ENCODE measurements at places on chromosomes 13 and 19.

- no peak for DNase-seq
These were observed 110.4 kb upstream of the TSC22D1 start for GRCh38 chr13:44686531-44686934.

DNA sequence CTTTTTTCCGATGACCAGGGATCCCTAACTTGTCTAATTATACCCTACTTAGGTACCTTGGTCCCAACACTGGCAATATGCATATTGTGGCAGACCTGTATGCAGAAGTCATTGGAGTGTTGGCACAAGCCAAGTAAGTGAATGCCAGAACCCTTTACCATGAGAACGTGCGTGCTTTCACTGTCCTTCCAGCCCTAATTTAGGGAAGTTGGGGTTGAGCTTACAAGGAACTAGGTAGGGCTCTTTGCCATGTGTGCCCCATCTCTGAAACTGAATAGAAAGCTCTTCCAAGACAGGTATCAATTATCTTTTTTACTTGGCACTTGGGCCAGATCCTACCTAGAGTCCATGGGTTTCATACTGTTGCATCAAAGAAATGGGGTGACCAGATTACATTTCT, 93.2 kb downstream of the FRY start:
- DNase-seq = no peak

DNA sequence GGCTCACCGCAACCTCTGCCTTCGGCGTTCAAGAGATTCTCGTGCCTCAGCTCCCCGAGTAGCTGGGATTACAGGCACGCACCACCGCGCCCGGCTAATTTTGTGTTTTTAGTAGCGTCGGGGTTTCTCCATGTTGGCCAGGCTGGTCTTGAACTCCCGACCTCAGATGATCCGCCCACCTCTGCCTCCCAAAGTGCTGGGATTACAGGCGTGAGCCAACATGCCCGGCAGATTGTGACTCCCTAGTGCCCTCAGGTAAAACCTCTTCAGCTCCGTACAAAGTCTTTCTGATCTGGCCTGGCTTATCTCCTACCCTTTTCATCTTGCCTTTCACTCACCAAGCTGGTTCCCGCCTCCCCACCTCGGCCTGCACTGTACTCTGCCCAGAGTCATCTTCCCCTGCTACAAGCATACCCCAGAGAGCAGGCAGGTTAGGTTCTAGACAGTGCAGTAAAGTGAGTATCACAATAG, 15.0 kb downstream of the BICRA start:
- DNase-seq = no peak

DNA sequence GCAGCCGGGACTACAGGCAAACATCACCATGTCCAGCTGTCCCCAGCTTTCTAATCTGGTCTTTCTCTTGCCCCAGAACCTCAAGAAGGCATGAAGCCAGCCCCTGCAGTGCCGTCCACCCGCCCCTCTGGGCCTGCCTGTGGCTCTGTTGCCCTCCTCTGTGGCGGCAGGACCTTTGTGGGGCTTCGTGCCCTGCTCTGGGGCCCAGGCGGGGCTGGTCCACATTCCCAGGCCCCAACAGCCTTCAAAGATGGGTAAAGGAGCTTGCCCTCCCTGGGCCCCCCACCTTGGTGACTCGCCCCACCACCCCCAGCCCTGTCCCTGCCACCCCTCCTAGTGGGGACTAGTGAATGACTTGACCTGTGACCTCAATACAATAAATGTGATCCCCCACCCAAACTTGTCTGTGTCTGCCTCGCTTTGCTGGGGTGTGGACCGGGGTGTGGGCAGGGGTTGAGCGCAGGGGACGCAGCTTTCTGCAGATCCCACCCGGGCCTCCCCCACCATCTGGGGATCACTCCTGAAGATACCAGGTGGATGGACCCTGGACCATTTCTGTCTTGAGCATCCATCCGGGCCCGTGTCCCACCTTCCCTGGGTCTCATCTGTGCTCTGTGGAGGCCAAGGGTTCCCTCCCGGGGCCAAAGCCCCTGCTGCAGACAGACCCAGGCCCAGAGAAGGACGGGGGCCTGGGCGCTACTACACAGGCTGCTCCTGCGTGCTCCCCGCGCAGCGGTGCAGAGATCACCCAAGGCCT, 15.3 kb downstream of the PRKCSH start:
- DNase-seq = no peak

DNA sequence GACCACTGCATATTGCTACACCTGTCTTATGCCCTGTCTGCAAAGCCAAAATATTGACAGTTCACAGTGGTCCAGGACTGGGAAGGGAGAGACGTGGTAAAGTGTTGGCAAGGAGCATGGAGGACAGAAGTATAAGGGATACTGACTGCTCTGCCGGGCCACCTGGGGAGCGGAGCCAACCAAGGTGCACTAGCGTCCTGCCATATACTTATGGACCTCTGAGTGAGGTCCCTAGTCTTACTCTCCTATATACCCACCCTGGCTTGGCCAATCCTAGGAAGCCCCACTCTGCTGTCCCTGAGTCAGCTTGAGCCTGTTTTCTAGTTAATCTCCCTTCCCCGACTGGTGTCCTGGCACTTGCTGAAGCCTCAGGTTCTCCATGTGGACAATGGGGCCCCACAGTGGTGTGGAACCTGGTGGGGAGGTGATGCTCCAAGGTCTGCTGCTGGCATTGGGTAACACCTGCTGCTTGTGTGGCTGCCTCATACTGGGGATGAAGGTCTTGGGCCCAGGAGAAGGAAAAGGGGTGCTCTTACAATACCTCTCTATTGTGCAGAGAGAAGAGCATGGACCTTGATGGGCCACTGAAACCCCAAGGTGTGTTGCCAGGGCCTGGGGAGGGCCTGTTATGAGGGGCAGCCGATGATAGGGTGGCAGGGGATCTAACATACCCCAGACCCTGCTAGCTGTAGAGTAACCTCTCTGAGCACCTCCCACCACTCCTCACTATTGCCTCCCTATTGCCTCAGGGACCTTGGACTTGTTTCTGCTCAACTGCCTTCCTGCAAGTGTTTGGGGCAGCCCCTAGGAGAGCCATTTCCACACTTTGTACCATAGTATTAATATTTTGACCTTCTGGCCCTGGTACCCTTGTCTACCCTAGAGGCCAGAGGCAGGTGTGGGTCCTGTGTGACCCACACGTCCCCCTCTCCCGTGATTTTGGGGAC, 6.7 kb upstream of the TRIM28 start:
- no peak for DNase-seq

DNA sequence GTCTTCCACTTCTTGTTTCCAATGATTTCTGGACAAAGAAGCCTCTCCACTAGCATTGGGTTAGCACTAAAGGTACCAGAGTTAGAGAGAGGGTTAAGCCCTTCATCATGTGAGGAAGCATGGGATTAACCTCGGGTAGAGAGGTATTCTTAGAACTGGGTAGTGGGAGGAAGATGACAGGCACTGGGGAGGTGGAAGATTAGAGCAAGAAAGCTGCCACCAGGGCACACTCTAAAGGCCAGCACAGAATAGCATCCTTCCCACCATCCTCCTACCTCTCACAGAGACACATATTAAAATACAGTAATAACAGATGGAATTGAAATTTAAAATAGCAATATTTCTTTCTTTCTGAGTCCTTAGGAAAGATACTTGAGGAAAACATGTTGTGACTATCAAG, 84.5 kb upstream of the PCDH20 start:
- DNase-seq = no peak

DNA sequence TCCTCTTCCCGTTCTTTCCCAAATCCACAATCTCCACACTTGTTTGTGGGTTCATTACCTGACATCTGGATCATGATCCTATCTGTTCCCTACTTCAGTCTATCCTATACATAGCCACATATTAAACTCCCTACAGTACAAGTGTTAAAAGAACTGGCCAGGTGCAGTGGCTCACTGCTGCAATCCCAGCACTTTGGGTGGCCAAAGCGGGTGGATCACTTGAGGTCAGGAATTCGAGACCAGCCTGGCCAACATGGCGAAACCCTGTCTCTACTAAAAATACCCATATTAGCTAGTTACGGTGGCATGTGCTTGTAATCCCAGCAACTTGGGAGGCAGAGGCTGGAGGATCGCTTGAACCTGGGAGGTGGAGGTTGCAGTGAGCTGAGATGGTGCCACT, 88.3 kb downstream of the TM9SF2 start:
- no peak for DNase-seq

DNA sequence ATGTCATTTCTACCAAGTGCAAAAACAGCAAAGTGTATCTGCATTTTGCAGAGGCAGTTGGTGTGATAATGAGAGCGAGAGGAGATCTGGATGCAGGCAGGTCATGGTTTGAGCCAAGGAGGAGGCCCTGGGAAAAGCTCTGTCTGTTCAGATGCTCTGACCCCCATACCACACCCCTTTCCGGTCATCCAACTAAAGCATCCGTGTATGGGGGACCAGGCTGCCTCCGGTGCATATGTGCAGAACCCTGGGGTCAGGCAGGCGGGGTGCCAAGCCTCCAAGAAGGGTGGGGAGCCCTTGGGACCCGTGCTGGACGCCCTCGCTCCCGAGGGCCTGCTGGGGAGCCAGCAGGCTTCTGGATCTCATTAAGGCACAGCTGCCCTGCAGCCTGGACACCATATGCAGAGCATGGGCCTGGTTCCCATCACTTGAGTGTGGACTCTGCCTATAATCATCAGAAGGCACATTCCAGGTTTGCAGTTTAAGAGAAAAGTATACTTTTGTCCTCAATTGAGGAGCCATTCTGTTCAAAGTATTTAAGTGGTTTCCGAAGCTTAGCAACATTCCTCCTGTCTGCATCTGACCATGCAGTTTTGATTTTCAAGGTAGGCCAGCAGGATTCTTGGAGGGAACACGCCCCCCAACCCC, 56.1 kb downstream of the ALOX5AP start:
- DNase-seq = no peak

GRCh38 chr13:49958321-49958720, 22.2 kb upstream of the SPRYD7 start:
- DNase-seq = no peak

GRCh38 chr13:46831588-46832194, 34.7 kb upstream of the ESD start:
- DNase-seq = peak; percentile 18

GRCh38 chr13:80173224-80173623, 167.7 kb downstream of the SPRY2 start:
- no peak for DNase-seq

All from activated CD8-positive, alpha-beta memory T cell treated with anti-CD3 and anti-CD28 coated beads, Interleukin-2, amount 50 U/mL, for 4 hours (primary cell).